ENCODE measurements at places on chromosomes 12 and 14.

- no peak for DNase-seq
Observed at GRCh38 chr12:19436931-19437330, 2.4 kb upstream of the AEBP2 start.

DNA sequence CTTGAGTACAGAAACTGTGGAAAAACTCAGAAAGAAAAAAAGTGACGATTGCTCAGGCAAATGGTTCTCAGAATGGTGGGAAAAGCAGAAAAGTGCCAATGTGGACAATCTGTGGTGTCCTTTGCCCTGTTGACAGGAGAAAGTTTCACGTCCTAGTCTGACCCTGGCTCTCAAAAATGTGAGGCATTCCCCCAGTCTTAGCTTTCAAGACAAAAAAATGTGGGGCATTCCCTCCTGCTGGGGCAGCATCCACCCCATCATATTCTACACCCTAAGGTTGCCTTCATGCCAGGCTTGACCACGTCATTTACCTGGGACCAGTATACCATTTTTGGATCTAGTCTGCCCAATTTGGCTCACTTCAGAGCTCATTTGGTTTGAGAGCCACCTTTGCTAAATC is 20.7 kb upstream of the ANAPC7 start:
- DNase-seq, result no peak

DNA sequence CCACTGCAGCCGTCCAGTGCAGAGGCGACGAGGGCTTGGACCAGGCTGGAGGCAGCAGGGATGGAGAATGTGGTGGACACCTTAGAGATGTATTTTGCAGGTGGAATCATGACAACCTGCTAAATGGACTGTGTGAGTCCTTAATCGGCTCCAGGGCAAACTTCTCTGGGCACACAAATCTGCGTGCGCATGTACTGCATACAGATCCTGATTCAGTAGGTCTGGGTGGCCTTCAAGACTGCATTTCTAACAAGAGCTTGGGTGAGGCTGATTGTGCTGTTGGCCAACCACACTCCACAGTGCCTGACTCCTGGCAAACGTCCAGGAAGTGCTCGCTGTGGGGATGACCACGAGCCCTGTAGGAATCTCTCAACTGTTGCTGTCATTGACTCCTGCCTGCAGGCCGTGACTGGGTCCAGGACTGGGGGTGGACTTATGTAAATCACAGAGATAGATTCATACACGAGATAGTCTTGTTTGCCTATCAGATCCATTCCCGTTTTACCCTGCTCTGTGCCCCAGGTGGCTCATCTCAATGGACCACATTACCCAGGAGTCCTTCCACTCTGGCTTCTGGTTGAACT is 27.2 kb downstream of the JDP2 start:
- peak; percentile 44 for DNase-seq

- peak; percentile 84 for DNase-seq
Observed at GRCh38 chr12:50517421-50518048, 12.8 kb downstream of the DIP2B start.

GRCh38 chr12:13039328-13039956 is 4.7 kb upstream of the FAM234B start:
- DNase-seq, result no peak

- no peak for DNase-seq
Observed at GRCh38 chr14:97594306-97594705, 797.1 kb downstream of the VRK1 start.

GRCh38 chr12:1592444-1593173 is 1.8 kb downstream of the FBXL14 start:
- DNase-seq, result peak; percentile 80

Data from GM12865 (cell line).